ENCODE measurements at places on chromosomes 16 and 17.

DNA sequence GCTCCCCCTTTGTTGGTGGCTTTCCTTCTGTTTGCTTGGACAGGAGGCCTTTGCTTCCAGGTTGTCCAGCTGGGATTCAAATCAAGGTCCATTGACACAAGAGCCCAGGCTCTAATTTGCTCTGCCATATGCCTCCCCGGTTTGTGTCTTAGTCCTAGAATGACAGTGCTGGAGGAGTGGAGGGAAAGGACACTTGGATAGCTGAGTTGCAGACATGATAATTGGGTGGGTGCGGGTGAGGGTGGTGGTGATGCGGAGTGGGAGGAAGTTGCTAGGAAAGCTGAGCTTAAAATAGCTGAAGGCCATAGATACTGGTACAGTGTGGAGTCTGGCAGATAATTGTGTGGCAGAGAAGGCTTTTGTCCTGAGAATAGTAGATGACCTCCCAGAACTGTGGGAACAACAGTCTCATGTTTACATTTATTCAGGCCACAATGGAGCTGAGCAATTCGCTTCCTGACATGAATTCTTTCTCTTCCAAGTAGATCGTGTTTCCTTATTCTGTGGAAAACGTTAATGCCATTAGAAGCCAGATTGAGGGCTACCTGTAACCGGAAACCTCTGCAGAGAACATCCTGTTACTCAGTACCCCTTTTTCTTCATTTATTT is 23.8 kb downstream of the SEC14L1 start:
- peak; percentile 82 for DNase-seq

GRCh38 chr16:3388325-3388724 is 12.5 kb downstream of the ZSCAN32 start:
- DNase-seq: no peak

- DNase-seq: no peak
Observed at GRCh38 chr17:50111673-50112655, 16.8 kb downstream of the PDK2 start.

DNA sequence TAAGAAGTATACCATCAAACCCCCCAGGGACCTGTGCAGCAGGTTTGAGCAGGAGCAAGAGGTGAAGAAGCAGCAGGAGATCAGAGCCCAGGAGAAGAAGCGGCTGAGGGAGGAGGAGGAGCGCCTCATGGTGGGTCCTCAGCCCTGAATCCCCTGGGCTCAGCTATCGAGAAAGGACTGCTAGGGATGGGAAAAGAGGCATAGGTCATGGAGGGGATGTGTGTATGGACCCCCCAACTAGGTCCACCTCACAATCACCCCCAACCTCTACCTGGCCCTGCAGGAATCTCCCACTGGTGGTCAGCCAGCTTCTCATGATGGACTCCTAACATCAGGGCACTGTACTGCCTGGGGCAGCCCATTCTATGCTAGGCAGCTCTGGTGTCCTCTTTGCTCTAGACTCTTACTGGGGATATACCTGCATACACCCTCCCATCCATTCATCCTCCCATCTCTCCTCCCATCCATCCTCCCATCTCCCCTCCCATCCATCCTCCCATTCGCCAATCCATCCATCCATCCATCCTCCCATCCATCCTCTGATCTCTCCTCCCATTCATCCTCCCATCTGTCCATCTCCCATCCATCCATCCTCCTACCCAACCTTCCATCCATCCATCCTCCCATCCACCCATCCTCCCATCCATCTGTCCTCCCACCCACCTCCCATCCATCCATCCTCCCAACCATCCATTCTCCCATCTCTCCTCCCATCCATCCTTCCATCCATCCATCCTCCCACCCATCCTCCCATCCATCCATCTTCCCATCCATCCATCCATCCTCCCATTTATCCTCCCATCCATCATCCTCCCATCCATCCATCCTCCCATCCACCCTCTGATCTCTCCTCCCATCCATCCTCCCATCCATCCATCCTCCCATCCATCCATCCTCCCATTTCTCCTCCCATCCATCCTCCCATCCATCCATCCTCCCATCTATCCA is 10.6 kb downstream of the DRC7 start:
- DNase-seq: no peak

GRCh38 chr17:77341069-77341541 is 200.3 kb downstream of the SEC14L1 start:
- no peak for DNase-seq

GRCh38 chr17:77332981-77333685 is 192.4 kb downstream of the SEC14L1 start:
- DNase-seq: no peak

DNA sequence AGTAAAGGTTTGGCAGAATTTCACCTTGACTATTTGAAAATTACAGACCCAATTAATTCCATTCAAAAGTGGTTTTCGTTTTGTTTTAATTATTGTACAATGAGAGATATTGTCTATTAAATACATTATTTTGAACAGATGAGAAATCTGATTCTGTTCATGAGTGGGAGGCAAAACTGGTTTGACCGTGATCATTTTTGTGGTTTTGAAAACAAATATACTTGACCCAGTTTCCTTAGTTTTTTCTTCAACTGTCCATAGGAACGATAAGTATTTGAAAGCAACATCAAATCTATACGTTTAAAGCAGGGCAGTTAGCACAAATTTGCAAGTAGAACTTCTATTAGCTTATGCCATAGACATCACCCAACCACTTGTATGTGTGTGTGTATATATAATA is 72.6 kb downstream of the CDK12 start:
- no peak for DNase-seq

DNA sequence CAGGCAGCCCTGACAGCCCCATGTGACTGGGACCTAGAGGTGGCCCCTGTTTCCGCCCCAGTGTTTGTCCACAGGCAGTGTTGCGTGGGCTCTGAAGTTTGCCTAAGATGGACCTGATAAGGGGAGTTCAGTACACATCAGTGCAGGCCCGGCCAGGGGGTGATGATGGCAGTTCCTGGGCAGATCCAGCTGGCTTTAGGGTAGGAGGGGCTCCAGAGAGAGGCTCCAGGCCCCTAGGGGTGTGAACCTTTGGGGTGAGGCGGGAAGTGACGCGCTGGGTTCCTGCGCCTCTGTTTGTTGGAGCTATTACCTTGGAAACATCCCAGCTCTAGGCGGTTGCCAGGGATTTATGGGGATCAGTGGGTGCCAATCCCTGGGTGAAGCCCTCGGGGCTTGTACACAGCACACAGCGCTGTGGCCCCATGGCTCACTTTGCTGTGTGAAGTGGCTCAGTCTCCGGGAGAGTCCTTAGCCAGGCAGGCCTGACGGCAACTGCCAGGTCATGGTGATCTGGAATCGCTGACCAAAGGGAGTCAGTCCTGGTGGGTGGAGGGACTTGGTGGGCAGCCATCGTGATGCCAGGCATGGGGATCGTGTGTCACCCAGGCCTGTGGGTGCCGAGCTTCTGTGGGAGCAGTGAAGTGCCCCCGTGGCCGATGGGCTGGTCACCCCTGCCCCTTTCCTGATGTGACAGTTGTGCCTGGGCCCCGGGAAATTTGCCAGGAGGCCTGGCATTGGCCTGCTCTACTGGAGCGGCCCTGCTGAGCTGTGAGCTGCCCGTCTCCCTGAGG is 146.1 kb downstream of the SEC14L1 start:
- DNase-seq: no peak

GRCh38 chr17:34750004-34750403 is 170.6 kb downstream of the TMEM132E start:
- no peak for DNase-seq

DNA sequence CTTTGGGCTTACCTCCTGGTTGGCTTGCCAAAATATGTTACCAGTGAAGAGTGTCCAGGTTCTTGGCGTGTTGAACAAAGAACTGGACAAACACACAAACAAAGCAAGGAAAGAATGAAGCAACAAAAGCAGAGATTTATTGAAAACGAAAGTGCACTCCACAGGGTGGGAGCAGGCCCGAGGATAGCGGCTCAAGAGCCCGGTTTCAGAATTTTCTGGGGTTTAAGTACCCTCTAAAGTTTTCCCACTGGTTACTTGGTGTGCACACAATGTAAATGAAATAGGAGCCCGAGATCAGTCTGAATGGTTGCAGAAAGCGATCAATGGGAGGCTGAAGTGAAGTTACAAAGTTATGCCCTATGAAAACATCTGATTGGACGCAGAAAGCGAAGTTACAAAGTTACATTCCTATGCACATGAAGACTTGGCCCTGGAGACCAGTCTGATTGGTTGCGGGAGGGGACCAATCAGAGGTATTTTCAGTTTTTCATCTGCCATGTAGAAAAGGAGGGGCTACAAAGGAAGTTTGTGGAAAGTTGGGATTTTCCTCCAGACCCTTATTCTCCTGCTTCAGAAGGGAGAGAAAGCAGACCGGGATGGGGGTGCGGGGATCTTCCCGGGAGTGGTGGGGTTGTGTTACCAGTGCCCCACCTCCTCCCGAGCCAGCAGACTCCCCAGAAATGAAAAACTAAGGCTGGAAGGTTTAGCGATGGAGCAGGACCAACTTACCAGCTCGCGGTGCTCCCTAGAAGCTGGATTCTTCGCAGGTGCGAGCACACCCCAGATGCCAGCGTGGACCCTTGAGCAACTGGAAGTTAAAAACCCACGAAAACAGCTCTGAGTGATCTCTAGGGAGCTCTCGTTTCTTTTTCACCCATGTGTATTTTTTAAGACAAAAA is at the start of gene SLFN12:
SLFN12 (minus strand) TSS at position 325 of the 899 bp plus-strand sequence. CDS start 9,472 bp downstream, outside the sequence.
- peak; percentile 85 for DNase-seq
